ENCODE measurements at places on chromosomes 16 and 17. TPM values are rescaled to one million over a fixed set of nuclear protein-coding genes. Genes with fewer than 3 reads are reported as not detected.

DNA sequence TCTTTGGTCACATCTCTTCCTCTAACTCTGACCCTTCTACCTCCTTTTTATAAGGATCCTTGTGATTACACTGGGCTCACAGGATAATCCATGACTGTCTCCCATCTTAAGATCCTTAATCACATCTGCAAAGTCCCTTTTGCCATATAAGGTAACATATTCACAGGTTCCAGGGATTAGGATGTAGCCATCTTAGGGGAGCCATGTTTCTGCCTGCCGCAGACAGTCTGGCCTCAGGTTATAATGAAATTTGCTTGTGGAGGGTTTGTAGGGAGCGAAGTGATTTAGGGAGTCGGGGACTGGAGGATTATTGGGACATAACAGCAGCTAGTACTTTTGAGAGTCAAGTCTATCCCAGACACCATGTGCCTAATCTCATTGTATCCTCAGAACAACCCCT is 7.7 kb downstream of the EEF2K start:
- no peak overlapping the region for H3K4me3 ChIP-seq
- H3K36me3 ChIP-seq, result no peaks in the 10 kb centered on the region
- H3K27ac ChIP-seq, result no peak overlapping the region
- no peak for DNase-seq
- H3K4me1 ChIP-seq, result no peaks in the 10 kb centered on the region

GRCh38 chr16:71645450-71645849 is 19.5 kb downstream of the MARVELD3 start:
- no peak for DNase-seq
- H3K27me3 ChIP-seq, result no peaks in the 10 kb centered on the region
- H3K4me1 ChIP-seq, result no peaks in the 10 kb centered on the region
- no peak overlapping the region for H3K4me3 ChIP-seq

The HOXB6 gene
- 4.2 TPM for total RNA-seq

- no peaks in the 10 kb centered on the region for H3K4me1 ChIP-seq
- no peak overlapping the region for H3K4me3 ChIP-seq
- no peak overlapping the region for H3K27ac ChIP-seq
- H3K36me3 ChIP-seq, result no peaks in the 10 kb centered on the region
- peak; percentile 76 for DNase-seq
Observed at GRCh38 chr17:46876353-46876887, 25.0 kb downstream of the WNT9B start.

GRCh38 chr17:27247958-27248342 is 46.0 kb upstream of the WSB1 start:
- no peak overlapping the region for H3K27ac ChIP-seq
- H3K4me3 ChIP-seq, result no peak overlapping the region
- H3K27me3 ChIP-seq, result no peaks in the 10 kb centered on the region
- no peak for DNase-seq
- H3K36me3 ChIP-seq, result no peaks in the 10 kb centered on the region

All from thyroid gland (tissue), 4 donors.